ENCODE measurements at places on chromosomes 11 and 22.

DNA sequence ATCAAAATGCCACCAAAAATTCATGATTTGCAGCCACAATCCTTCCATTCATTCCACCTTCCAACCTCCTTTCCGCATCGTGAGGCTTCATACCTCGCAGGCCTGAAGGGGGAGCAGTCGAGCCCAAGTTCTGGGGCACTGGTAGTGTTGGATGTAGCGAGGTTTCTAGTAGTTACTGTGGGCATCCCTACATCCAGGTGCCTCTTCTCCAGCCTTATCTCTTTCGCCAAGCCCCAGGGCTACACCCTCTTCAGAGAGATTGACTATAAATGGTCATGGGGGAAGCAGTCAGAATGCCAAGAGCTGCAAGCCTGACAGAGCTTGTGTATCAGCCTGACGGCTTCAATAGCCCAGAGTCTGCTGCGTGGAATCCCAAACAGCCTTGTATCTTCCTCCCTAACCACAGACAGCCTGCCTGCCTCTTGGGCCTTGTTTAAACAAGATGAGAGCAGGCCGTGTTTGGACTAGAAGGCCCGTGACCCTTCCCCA lies 28.9 kb downstream of the CLMP start:
- peak; percentile 85 for DNase-seq

GRCh38 chr11:74783241-74783871 lies 34.7 kb downstream of the RNF169 start:
- no peak for DNase-seq

DNA sequence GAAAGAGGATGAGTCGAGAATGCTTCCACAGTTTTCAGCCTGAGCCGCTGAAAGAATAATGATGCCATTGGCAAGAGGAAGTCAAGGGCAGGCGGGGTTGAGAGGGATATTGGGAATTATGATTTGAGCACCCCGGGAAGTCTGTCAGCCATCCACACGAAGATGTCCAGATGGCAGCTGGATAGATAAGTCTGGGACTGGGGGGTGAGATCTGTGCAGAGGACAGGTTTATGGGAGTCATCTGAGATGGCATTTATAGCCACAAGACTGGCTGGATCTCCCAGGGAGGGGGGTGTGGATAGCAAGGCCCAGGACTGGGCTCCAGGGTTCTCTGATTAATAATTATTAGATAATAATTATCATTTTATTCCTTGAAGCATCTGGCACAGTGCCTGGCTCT lies 5.1 kb upstream of the STIP1 start:
- DNase-seq = no peak

DNA sequence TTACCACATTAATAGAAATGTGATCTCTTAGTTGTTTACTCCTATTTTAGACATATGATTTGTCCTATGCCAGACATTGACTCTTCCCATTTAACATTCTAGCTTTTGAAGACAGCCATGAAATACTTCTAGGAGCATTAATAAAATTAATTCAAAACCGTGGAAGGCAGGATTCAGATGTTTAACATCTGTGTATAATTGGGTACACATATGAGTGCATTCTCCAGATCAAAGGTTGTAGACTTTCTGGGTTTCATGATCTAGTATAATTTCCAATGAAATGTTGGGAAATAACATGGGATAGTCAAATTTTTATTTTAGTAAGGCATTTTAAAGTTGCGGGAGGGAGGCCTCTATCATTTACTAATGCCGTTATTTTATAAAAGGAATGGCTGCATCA lies 35.2 kb upstream of the CCDC89 start:
- no peak for DNase-seq

GRCh38 chr11:77418971-77419597 lies 54.8 kb downstream of the PAK1 start:
- DNase-seq = no peak

GRCh38 chr11:15638386-15638787 lies 523.7 kb downstream of the INSC start:
- no peak for DNase-seq

DNA sequence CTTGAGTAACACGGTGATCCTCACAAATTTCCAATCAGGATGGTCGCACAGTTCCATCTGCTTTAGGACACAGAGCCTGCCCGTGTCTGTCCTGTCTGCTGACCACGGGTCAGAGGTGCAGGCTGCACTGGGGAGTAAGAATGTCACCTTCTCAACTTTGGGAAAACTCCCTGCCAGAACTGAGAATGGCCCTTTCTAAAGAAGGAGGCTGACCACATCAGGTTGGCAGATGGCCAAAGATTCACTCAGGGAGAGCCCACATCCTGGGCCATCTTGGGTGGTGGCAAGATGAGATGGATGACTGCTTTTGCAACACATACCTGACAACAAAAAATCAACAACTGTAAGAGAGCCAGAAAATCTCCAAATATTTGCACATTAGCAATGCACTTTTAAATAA lies 101.9 kb downstream of the IGLL1 start:
- no peak for DNase-seq

GRCh38 chr22:21952586-21953571 lies at the start of gene PPM1F:
Gene PPM1F (minus strand): TSS chr22:21952848. CDS start chr22:21946048, 6,800 bp downstream.
- peak; percentile 86 for DNase-seq

DNA sequence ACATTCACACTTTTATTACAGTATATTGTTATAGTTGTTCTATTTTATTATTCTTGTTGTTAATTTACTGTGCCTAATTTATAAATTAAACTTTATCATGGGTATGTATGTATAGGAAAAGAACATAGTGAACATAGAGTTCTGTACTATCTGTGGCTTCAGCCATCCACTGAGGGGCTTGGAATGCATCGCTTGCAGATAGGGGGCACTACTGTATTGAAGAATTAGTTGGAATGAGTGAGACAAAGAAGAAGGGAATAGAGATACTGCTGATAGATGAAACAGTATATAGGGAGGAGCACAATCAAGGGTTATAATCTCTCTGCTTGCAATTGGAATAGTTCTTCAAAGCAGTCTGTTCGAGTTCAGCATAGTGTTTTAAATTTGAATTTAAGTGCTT lies 432.2 kb downstream of the RAB38 start:
- no peak for DNase-seq

DNA sequence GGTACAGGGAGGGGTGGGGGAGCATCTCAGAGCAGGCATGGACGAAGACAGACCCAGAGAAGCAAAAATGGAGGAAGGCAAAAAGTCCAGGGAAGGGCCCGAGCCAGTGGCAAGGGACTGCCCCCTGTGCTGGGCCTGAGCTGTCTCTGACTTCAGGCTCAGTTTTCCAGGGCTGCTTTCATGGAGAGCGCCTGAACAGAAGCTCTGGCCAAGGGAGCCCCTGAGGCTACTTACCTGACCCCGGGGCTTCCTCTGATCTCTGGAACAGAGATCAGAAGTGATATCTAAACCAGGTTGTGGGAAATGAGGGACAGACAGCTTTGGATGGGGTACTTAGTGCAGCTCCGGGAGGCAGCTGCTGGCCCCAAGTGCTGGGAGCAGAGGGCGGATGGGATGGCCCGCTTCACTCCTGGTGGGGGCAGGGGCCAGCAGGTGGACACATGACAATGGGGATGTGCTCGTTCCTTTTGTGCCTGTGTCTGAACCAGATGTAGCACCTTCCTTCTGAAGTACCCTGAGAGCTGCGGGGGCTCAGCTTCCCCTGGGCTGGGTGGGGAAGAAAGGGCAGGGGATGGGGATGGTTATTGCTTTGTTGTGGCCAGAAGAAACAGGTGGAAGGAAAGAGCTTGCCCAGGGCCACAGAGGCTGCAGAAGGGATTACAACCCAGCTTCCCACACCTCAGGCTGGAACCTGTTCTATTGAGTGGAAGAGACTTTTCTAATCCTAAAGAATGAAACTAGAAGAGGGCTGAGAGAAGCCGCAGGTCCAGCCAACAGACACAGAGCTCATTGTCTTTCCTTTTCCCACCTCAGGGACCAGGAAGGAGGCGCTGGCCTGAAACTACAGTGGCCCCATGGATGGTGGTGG lies 5.7 kb downstream of the LRRC10B start:
- DNase-seq = no peak

- DNase-seq = no peak
Observed at GRCh38 chr22:38074181-38075104, 9.5 kb downstream of the SLC16A8 start.

- peak; percentile 77 for DNase-seq
Observed at GRCh38 chr11:1837171-1838076, 1.4 kb upstream of the TNNI2 start.

- DNase-seq = no peak
Observed at GRCh38 chr11:117826832-117827231, 2.3 kb upstream of the FXYD2 start.

- DNase-seq = no peak
Observed at GRCh38 chr11:23611726-23612125, 751.5 kb upstream of the CCDC179 start.

DNA sequence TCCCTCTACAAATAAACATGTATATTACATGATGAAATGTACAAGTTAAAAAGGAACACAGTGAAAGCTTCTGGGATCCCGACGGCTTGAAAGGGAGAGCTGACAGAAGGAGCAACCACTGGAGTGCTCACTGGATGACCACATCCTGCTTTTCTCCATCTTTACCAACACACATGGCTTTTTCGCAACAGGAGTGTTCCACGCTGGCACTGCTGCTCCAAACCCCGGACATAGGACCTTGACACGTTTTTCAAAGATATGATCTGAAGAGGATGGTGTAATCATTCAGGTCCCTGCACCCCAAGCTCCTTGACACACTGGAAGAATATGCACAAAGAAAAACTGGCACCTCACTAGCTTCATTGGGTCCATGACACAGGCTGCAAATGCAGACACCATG lies 121.9 kb downstream of the LARGE1 start:
- no peak for DNase-seq

DNA sequence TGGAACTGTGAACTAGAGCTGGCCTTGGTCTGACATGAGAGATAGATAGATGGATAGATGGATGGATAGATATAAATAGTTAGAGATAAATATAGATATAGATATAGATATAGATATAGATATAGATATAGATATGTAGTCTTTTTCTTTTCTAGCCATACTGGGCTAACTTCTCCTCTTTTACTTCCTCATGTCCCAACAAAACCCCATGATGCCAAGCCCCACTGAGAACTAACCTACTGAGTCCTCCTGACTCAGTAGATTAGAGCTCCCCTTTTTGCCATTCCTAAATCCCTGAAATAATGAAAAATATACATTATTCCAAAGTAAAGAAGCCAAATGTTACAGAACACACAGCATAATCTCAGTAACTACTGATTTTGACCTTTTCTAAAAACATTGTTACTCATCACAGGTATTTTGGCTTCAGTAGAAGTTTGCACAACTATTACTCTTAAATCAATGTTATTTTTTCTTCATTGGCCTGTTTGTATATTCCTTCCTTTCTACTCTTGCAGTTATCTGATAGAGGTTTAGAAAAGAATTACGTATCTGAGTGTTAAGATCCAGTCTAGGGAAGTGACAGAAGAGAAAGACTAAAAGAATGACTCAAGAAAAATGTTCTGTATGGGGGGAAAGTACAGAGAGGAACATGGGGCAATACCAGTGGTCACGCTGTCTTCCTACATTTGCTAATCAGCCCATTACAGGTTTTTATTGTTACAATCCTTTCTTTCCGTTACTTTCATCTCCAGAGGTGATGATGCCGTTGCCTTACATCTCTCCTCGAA lies 6.0 kb upstream of the OR10D3 start:
- DNase-seq = no peak

DNA sequence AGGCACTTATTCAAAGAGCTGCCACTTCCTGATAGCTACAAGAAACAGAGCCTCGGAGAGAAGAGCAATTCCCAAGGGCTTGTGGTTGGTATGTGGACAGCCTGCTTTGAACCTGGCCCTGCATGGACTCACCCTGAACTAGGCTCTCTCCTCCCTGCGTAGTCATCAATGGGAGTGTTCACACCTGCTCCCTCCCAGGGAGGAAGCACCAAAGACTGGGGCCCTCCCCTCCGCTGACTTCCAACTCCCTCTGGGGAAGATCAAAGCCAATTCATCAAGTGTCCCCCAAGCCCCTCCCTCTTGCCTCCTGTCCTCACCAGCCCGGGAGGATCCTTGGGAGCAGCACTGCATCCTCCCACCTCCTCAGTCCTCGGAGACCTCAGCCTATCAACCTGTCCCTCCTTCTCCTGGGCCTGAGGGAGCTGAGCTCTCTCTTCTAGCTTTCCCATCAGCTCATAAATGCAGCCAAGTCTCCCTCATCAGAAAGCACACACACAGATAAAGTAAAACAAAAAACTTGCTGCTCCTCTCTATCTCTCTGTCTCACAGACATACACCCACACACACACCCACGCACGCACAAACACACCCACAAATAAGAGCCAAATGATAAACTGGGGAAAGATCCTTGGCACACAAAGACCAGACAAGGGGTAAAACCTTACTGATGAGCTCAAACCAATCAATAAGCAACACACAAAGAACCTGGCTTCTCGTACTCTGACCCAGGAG lies 3.3 kb downstream of the A4GALT start:
- DNase-seq = no peak

DNA sequence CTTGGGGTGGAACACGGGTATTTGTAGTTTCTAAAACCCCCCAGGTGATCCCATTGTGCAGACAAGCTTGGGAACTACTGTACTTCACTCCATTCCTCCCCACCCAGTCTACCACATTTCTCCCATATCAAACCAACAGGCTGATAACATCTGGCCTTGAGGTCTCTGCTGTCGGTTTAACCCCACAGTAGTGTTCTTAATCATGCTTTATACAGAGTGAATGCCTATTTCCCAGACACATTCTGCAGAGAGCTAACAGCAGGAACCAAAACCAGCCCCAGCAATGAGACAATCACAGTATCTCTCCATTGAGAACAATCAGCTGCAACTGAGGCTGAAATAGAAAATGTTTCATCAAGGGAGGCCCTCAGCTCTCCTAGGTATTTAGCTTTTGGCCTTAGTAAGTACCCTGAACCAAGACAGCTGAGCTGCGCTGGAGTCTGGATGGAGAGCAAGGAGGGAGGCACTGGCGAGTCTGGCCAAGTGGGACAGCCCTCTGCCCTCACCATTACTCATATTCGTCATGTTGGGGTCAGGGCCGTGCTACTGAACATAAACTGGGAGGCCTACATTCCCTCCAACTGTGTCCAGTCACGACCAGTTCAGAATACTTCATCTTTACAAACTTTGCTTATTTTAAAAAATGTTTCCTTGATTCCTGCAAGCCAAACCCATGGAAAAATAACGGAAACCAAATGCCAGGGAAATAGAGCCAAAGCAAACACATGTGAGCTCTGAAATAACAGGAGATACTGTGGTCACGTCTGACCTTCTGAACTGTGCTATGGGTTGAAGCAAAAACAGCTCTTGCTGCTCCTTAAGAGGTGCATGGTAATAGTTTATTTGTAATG lies 81.0 kb downstream of the CCDC34 start:
- peak; percentile 78 for DNase-seq

Data from ovary (tissue), 10 donors.